ENCODE measurements at places on chromosomes 13 and 19.

DNA sequence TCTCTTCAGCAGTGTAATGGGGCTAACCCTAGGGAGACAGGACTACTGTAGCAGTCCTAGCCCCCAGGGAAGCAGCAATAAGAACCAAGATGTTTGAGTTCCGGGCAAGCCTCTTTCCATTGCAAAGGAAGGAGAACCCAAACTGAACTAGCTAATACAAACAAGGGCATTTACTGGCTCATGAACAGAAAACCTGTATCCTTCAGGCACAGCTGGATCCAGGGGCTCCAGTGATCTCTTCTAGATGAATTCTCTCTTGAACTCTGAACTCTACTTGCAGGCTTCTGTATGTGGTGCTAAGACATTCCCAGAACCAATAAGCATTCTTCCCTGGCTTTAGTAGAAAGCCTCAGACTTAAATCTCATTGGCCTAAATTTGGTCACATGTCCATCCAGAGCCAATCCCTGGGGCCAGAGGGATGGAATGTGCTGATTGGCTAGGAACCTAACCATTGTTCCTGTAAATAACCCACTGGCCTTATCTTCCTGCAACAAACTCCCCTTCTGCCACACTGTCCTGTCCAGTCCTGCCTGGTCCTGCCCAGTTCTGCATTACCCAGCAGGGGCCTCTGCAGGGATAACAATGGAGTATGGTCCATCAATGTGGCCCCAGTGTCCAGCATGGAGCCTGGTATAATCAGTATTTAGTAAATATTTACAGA lies 3.9 kb upstream of the PODNL1 start:
- DNase-seq, result no peak

GRCh38 chr13:59345311-59345710 lies 818.4 kb downstream of the DIAPH3 start:
- DNase-seq, result no peak

DNA sequence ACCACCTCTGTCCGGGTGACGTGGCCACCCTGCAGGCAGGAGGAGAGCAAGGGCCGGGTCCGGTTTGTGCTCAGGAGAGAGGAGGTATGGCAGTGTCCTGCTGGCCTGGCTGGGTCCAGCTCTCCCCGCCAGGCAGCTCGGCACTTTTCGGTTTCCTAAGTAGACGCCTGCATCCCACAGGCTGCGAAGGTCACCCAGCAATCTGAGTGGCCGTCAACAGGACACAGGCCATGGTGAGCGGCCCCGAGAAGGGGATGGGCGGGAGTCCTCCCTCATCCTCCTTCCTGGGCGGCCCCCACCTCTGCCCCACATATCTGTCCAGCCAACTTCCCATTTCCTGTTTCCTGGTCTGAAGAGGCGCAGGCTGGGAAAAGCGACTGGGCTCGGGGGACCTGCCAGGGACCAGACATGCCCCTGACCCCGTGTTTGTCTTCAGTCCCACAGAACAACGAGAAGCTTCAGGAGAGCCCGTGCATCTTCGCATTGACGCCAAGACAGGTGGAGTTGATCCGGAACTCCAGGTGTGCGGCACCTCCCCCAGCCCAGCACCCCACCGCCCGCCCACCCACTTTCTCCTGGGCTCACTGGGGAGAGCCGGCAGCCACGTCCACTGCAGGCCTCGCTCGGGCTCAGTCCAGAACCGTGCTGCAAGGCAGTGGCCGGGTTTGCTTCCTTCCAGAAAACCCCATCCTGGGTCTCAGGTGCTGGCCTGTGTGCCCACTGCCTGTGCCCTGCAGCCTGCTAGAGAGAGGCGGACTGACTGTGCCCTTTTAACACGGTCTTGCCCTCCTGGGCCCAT lies 16.3 kb downstream of the PIAS4 start:
- DNase-seq, result no peak

GRCh38 chr13:52782471-52783448 lies 43.1 kb upstream of the CNMD start:
- no peak for DNase-seq

- DNase-seq, result no peak
Observed at GRCh38 chr19:41546386-41546789, 29.6 kb upstream of the CEACAM21 start.

DNA sequence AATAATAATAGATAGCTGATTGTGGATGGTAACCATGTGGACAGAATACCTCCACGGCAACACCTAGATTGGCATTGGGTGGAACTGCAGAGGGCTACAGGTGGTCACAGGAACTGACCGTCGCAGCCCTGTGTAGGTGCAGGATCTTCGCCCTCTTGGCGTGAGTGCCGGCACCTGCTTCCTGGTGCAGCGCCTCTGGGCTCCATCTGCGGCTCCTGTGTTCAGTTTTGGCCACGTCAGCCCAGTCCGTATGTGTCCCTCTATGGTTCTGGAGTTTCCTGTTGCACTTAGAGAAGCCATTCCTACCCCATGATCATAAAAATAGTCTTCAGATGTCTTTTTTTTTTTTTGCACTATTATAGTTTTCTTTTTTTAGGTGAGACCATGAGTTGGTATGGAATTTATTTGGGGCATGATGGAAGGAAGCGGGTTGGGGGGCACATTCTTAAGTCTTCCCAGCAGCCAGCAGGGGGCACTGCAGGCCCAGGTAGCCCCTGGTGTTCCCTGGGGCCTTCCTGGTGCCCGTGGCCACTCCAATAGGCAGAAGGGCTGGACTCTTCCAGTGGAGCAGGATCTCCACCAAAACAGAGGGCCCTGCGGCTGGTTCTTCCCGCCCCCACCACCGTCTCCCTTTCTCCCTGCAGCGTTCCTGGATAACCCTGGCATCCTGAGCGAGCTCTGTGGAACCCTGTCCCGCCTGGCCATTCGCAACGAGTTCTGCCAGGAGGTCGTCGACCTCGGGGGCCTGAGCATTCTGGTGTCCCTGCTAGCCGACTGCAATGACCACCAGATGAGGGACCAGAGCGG lies 10.1 kb upstream of the SLC25A42 start:
- peak; percentile 47 for DNase-seq

GRCh38 chr19:2627319-2627829 lies 75.1 kb downstream of the GNG7 start:
- DNase-seq, result peak; percentile 97

DNA sequence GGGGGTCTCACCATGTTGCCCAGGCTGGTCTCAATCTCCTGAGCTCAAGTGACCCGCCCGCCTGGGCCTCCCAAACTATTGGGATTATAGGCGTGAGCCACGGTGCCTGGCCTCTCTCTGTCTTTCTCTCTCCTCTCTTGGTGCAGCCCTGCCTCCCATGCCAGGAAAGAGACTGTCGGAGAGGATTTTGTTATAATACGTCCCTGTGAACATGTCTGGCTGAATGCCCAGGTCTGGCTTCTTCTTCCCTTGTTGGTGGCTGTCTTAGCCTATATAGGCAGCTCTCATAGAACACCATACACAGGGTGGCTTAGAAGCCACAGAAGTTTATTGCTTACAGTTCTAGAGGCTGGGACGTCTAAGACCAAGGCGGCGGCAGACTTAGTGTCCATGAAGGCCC lies 46.4 kb downstream of the PEX11G start:
- peak; percentile 5 for DNase-seq

DNA sequence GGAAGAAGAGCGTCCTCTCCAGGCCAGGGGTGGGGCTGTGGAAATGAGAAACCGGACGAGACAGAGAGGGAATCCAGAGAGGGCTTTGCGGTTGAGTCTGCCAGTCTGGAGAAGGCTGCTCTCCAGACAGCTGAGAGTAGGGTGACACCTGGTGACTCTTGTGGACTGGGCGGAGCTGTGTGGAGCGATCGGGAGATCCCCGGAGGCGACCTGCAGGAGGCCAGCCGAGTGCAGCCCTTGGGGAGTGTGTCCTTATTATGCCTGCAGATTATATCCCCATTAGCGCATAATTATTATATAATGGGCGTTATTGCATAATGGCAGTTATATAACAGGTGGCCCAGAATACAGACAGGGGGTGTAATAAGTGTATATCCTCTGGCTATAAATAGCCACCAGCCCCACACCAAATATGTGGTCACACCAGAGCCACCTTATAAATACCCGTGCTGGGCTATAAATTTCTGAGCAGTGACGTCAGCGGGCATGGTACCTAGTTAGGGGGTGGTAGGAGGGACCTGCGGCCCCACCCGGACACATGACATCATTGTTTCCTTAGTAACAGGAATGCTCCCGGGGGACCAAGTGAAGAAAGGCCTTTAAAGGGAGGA lies 41.2 kb downstream of the NFIX start:
- DNase-seq, result peak; percentile 82

DNA sequence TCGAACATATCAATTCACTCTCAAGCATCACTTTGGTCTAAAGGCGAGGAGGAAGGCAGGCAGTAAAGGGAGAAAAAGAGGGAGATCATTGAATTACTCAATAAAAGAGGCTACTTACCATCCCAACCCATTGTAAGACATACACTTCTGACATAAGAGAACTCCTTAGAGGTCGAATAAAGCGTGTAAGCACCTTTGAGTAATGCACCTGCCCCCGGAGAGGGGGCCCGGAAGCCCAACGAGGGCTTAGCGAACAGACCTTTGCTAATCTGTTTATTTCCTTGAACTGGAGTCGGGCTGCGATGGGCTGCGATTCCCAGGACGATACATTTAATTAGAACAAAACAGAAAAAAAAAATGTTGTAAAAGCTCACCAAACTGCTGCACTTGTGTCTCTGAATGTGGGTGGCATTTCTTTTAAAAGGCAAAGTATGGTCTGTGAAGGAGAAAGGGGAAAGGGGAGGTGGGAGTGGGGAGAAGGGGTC lies 3.0 kb downstream of the ZC3H4 start:
- DNase-seq, result no peak

GRCh38 chr19:44767295-44768180 lies 10.2 kb upstream of the CBLC start:
- DNase-seq, result no peak

DNA sequence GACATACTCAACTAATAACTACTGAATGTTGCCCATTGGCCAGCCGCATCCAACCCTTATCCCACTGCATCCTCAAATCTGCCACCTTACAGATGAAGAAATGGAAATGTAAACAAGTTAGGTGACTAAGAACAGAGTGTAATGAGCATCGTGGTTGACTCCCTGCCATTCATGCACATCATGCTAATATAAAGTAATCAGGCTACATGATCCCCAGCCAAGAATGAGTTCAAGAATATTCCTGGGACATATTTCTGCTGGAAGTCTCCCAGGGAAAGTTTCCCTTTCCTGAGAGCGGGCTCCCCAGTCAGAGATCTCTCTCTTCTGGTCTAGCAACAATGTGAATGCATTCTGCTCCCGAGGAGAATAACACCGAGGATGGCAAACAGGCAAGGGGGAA lies 55.9 kb upstream of the SERP2 start:
- DNase-seq, result peak; percentile 71

DNA sequence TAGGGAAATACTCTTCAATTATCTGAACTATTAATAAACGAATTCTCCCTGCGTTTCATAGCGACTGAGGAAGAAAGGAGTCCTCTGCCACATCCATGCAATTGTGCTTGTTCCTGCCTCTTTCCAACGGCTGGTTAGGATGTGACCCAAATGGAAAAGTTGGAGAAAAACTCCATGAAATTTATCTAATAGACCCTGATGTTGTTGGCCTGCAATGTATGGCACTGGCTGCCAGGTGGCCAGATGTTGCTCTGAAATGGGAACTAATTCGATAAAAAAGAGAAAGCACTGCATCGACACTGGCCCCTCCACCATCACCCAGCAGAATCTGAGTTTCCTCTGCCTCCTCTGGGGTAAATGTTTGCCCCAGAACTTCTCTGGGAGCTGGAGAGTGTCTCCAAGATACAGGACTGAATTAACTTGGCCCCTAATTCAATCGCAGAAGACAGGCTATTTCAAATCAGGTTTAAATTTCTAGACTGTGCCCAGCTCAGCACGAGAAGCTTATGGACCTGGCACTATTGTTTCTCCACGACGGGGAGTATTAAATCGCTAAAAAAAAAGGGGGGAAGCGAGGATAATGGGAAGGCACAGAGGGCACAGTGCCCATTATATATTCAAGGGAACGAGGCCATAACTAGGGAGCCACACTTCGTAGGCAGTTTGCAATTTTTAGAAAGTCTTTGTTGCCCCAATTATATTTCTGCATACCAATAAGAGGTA lies 103.9 kb downstream of the ZIC5 start:
- DNase-seq, result no peak

DNA sequence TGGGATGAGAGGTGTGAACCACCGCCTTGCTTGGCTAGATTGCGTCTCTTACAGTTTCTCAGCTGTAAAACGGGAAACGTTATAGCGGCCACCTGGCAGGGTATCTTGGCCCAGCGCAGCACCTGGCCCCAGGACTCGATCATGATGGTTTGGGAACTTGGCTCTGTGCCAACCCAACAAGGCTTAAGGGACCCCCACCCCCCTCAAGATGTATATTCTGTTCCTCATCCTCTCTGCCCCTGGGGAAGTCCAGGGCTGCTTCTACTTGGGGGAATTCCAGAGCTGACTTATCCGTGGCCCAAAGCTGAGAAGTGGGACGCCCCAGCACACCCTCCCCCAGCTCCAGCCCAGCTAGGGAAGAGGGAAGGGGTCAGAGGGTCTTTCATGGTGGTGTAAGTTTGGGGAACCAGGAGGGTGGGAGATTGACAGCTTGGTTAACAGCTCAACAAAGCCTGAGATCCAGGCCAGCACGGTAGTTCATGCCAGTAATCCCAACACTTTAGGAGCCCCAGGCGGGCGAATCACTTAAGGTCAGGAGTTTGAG lies 695 bp downstream of the ICAM1 start:
- no peak for DNase-seq

DNA sequence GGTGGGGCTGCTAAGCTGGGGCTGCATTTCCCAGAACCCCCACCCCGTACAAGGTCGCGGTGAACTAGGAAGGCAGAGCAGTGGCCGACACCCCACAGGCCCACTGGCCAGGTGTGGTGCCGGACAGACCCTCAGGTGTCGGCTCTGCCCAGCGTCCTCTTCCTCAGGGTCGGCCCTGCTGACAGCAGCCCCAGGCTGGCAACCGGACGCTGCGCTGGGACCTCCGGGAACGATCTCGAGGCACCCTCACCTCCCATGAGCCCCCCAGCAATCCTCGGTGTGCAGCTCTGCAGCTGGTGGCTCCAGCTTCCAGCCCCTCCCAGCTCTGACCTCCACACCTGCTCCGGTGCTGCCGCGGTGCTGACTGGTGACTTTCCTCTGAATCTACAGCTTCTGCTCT lies 142.9 kb upstream of the SPACA7 start:
- DNase-seq, result no peak

GRCh38 chr13:32225481-32225931 lies 89.7 kb downstream of the ZAR1L start:
- DNase-seq, result peak; percentile 88

DNA sequence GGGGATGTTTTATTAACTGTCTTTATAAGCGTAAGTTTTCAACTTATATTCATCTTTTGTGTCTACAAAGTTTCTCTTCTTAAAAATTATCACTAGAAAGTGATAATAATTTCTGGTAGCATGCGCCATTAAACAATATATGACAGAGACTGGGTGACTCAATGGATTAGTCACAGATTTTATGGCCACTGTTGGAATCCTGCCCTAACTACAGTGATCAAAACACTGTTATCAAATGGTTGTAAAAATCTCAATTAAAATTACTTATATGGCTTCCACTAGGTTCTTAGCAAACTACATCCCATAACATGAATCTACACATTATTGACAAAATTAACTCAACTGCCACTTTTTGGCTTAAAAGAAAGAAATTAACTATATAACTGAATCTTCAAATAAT lies 350.0 kb downstream of the DACH1 start:
- no peak for DNase-seq
